ENCODE measurements at places on chromosomes 4 and X.

DNA sequence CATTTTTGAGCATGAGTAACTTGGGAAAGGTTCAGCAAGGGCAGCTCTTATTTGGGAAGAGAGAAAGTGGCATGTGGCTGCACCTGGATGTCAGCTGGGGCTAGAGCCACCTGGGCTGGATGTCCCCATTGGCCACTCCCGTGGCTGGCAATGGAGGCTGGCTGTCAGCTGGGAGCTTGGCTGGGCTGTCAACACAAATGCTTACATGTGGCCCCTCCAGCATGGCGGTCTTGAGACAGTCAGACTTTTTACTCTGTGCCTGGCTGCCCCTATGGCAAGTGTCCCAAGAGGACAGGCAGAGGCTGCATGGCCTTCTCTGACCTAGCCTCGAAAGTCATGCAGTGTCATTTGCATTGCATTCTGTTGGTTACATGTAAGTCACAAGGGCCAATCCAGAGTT, 99.6 kb downstream of the FAM53A start:
- no peak for DNase-seq

DNA sequence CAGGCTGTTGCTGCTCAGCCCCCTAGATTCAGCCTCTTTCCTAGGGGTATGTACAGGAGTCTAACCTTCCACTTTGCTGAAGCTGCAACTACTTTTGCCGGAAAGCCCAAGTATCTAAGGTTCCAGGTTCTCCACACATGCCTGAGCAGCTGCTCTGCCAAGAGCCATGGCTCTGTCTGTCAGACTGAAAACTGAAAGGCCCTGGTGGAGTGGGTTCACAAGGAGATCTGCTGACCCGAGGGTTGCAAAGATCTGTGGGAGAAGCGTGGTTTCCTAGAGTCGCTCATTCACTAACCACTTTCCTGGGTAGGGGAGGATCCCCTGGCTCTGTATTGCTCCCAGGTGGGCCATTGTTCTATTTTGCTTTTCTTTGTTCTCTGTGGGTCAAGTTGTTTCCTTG, 6.0 kb upstream of the PNMA6F start:
- DNase-seq, result no peak

- no peak for DNase-seq
These were observed 200.2 kb upstream of the UGT8 start for GRCh38 chr4:114398410-114398809.

- no peak for DNase-seq
These were observed 354.7 kb downstream of the FBXW7 start for GRCh38 chr4:152181150-152181549.

DNA sequence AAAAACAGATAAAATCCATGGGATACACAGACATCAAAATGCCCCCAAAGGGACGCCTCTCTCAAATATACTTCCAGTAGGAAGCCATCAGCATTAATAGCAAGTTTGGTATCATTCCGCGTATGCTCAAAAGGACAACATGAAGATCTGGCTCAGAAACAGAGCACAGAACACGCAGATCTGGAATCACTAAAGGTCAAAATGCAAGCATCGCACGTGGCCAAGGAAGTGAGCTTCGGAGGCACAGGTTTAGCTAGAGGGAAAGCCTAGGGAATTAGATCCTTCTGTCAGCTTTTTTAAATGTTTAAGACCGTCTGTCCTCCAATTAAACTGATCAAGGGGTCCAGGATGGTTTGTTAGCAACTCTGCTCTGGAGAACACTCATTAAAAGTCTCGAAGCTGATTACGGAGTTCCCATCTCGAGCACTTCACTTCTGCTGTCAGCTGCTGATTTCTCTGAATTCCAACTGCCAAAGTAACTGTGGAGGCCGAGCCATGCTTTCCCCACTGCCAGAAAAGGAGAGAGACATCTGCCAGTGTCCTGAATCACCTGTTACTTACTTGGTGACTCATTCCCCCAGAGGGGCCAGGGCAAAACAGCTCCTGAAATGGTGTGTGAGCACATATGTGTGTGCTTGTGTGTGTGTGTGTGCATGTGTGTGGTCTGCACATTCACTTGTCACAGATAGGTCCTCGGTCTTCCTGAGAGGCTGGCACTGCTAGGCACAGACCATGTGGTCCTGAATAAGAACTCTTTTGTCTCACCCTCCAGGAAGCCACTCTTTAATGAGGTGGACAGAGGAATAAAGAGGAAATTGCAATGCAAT, 177.7 kb upstream of the PPARGC1A start:
- DNase-seq, result no peak

DNA sequence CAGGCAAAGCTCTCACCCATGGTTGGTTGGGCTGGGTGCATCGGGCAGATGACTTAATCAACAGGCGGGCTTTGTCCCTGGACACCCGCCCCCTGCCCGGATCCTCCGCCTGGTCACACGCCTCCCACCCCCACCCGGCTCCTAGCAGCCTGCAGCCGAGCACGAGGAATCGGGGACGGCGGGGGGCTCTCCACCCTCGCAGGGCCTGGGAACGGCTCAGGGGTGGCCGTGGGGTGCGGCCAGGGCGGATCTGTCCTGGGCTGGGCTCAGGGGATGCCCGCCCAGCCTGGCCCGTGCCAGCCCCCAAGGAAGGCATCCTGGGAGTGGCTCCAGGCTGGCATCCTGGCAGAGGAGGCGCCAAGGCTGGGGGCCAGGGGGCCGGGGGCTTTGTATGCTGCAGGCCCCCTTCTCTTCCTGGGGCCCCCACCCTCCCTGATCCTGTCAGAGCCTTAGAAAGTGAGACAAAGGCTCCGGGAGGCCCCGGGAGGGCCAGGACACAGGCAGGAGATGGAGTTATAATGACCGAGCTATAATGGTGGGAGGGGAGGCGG, 32.5 kb upstream of the FGFR3 start:
- DNase-seq, result no peak

DNA sequence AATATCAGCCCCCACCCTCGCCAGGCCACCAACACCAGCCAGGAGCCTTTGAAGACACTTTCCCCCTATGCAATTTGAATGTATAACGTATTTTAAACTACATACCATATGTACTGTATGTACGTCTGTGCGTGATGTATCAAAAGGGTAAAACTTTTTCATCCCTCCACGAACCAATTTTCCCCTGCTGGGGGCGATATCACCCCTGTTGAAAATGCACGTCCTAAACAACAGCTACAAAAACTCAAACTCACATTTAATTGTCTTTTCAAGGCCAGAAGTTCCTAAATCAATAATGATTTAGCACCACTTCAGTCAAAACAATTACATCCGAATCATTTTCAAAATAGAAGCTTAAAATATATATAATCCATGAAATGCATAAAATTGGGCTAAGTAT, 1.4 kb downstream of the VEGFD start:
- DNase-seq, result no peak

DNA sequence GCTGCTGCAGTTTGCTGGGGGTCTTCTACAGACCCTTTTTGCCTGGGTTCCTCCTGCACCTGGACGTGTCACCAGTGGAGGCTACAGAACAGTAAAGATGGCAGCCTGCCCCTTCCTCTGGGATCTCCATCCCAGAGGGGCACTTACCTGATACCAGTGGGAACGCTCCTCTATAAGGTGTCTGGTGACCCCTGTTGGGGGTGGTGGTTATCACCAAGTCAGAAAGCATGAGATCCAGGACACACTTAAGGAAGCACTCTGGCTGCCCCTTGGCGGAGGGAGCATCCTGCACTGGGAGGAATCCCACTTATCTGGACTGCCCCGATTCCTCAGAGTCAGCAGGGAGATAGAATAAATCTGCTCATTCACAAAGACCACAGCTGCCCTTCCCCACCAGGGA, 218.9 kb upstream of the GALNTL6 start:
- DNase-seq, result no peak

Data from activated naive CD4-positive, alpha-beta T cell (primary cell).